Renal cortex interstitium (tissue), 15 donors: ENCODE measurements at places on chromosomes 3 and 15.

DNA sequence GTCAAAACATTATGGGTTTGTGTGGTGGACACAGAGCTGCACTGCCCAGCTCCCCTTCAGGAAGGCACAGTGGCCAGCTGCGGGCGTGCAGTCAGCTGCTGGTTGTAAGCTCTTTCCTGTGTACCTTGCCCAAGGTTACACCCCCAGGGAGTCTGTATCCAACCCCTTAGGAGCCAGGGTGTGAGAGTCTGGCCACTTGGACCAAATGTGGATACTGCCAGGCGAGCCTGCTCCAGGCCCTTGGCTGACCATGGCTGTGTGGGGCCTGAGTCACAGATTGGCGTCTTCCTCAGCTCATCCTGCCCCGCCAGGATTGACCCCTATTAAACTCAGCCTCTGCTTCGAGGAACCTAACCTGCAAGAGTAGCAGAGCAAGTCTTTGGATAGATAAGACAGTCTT, 56.9 kb downstream of the ABHD5 start:
- DNase-seq = no peak

DNA sequence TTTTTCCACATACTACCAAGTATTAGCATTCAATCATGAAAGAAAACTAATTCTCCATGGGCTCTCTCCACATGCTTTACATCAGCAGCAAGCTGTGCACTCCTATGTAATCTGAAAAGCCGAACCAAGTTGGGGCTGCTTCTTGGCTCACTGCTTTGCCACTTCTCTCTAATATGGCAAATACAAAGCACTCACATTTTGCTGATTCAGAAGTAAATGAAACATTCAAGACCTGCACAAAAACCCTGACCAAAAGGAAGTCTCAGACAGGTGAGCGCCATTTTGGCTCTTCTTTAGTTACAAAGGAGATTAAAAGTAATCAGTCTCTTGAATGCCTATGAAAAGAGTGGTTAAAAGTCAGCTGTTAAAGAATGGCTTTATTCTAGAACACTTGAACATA, 915.2 kb downstream of the FHIT start:
- DNase-seq = no peak

GRCh38 chr3:184133840-184134745, 1.1 kb upstream of the EIF2B5 start:
- no peak for DNase-seq

DNA sequence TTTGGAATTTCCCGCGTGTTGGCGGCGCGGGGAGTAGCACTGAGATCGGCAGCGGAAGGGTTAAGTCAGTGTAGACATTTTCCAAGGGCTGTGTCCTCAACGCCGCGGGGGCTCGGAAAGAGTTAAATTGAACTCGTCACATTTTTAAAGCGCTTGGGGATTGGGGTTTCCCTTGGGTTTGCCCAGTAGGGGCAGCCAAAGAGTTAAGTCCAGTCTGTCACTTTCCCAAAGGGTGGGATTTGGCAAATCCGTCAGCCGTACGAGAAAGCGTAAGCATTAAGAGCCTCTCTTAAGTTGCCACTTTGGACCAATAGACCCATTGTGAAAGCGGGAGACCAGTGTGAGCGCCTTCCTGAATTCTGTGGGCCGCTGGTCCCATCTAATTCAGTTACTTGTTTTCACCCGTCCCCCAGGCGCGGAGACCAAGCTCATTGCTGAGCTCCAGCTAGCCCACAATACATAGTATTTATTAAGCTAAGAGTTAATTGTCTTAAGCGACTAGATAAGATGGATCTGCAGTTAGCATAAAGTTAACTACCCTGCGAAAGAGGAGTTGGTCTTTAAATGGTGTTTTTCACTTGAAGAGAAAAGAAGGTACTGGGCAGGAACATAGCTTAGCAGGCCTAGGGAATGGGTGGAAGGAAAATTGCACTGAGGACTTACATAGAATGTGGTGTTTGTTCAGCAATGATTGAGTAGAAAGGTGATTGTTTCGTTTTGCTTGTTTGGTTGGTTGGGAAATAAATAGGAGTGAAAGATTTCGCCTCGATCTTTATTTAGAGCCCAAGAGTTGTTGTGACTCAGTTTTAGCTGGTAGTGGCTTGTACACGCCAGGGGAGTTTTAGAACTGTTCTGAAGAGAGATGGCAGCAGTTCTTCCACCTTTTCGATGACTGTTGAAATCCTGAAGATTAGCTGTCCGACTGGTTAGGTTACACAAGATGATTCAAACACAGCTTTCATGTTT, 932 bp downstream of the ARL8B start:
- no peak for DNase-seq

DNA sequence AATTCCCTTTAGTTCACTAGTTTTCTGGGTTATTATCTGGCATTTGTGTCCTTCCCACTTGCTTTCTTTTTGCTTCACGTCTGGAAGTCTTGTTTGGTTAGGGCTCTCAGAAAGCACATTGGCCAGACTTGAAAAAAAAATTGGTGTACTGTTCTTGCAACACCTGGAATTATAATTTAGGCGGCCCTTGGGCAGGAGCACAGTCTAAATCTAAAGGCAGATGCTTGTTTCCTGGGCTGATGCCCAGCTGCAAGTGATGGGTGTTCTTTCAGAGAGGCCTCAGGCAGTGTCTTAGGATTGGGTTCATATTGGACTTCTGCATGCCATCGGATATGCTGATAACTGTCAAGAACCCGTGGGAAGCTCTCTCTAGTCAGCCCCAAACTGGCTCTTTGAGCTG, 521.5 kb downstream of the PDCD6IP start:
- DNase-seq = no peak

DNA sequence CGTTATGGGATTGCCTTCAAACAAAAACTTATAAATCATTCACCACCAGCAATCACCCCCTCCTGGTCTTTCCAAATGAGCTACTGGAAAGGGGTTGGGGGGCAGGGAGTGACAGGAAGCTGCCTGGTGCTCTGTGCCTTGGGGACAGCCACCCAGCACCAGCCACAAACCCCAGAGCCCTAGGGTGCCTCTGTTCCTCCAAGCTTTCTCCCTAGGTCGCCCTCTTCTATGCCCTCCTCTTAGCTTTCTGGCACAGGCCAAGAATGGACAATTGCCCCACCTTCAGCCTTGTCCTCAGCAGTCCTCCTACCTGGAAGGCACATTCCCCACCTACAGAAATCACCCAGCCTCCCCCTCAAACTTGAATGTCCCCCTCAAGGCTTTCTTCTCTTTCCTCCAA, 3.3 kb downstream of the OXTR start:
- no peak for DNase-seq

DNA sequence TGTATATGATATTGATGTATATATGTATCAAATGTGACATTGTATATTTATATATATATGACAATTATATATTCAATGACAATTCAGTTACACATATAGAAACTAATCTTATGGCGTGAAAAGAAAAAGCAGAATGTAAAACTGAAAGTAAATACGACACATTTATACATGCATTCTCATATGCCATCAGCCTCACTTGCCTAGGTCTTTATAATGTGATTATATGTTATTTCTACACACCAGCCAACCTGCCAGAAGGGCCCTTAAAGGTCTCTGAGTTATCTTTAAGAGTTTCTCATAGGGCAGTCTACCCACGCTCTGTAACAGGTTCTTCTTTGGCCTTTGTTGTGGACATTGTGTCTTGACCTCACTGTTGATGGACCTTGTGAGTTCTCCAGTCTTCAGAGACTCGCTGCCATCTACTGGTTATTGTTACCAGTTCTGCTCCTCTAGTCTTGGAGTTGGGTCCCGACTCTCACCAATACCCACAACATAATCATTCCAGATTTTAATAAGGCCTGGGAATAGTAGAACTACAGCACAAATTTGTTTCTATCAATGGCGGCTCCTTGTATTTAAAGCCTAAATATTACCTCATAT, 371.5 kb upstream of the GOLIM4 start:
- no peak for DNase-seq

GRCh38 chr3:28986922-28987321, 293.9 kb upstream of the RBMS3 start:
- no peak for DNase-seq

GRCh38 chr3:27927882-27928281, 205.8 kb upstream of the EOMES start:
- DNase-seq = no peak

- no peak for DNase-seq
Measured at GRCh38 chr15:72782274-72783003, 1.1 kb downstream of the ADPGK start.

DNA sequence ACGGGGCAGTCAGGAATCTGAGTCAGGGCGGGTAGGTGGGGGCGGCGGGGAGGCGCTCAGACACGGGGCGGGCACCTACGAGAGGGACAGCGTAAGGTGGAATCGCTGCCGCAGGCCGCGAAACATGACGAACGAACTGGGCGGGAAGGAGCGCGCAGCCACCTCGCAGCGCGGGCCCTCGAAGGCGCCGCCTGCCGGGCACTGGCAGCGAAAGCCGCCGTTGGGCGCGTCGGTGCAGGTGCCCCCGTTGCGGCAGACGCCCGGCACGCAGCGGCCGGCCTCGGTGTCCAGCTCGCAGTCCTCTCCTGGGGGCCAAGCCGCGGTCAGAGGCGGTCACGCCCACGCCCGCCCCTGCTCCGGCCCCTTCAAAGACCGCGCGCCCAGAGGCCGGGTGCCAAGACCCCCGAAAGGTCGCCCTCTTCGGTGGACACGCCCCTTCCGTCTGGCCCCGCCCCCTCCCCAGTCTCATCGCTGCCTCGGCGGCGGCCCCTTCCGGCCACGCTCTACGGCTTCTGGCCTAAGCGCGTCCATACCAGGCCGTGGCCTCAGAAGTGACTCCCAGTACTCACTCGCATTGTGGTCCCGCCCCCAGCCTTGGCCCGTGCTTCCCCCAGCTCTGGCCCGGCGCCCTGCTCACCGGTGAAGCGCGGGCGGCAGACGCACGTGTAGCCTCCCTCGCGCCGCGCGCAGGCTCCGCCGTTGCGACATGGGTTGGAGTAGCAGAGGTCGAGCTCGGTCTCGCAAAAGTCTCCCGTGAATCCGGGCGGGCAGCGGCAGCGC, 6.4 kb downstream of the CELSR3 start:
- peak; percentile 48 for DNase-seq

DNA sequence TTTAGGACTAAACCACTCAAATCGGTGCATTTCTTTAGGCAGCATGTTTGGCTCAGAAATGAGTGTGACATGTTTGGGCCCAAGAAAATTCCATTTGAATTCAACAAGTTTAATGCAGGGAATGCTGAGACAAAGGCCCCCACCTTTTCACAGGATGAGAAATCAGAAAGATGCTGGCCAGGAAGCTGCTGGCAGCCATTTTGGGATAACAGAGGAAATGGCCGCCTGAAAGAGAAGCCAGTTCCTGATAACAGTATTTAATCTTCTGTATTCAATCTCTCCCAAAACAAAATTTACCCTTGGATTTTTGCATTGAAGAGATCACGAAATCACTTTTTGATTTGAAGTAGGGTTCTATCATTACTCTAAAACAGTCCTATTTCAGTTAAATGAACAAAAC, 350.9 kb downstream of the SLC9A9 start:
- DNase-seq = no peak

- DNase-seq = no peak
Measured at GRCh38 chr3:134353171-134353825, 20.9 kb downstream of the AMOTL2 start.

- DNase-seq = no peak
Measured at GRCh38 chr3:9732080-9732739, 675 bp downstream of the BRPF1 start.

DNA sequence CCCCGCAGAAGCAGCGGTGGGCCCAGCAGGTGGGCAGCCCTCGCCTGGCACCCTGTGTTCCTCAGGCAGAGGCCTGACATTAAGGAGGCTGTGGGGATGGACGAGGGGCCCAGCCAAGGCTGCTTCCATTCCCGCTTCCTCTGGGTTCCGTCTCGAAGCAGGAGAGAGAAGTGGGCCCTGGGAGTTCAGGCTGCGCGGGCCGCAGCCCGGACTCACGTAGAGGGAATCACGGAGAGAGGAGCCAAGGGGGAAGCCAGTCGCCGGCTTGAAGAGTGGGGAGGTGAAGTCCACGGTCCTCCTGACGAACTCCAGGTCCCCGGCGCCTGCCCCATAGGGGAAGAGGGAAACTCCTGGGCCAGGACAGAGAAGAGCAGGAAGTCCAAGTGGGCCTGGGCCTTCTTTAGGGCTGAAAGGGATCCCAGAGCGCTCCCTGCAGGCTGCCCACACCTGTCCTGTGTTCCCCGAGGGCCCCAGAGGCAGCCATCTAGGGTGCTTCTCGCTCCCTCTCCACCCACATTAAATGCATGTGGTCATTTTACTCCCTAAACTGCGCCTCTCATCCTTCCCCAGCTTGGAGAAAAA, 37.7 kb downstream of the MUC4 start:
- no peak for DNase-seq

- DNase-seq = no peak
Measured at GRCh38 chr15:78563092-78563491, 2.2 kb upstream of the CHRNA5 start.

GRCh38 chr15:45155739-45156138, 25.9 kb downstream of the DUOX1 start:
- DNase-seq = no peak
